ENCODE measurements at places on chromosomes 5 and 9.

DNA sequence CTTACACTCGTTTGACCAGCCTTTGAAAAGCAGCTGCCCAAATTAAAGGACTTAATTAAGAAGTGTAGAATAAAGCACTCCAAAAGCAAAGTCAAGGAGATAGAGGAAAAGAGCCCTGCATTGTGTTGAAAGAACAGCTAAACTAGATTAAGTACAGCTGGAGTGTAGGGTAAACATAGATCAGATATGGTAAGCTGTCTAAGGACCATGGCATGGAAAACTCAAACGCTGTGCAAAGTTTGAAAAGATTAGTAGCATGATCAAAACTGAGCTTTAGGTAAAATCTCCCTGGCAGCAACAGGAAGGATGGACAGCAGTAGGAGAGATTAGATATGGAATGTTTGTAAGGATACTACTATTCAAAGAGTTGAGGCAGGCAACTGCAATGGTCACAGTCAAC, 55.4 kb downstream of the BNC2 start:
- no peak for DNase-seq

DNA sequence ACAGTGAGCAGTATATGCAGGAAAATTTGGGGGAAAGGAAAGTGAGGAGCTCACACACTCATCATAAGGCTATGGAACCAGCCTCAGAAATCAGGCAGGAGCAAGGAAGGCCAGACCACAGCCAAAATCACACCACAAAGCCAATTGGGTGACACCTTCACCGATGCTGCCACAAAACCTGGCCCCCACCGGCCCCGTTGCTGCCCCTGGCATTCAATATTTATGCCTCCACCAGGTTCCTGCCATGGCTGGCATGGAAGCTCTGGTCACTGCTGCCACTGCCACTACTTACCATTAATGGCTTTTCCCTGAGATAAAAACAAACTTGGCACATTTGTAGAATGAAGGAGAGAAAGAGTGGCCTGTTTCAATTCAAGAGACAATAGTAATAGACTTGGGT, 28.7 kb upstream of the RARS1 start:
- no peak for DNase-seq

DNA sequence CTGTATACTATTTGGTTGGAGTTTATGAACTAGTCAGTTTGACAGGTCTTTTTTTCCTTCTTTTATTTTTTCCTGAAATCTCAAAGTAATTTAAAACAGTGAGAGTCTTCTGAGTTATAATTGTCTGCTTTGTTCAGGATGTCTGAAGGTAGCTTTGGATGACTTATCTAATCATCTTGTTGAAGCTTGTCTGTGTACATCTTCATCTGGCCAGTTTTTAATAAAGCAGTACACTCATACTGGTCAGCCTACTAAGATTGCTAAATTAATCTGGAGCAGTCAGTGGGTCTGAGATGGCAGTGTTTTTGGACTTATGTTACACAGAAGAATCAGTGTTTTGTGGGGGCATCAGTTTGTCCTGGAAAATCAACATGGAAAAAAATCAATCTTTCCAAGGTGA, 482.4 kb downstream of the CDH10 start:
- DNase-seq: no peak

- DNase-seq: peak; percentile 15
These were observed 61.5 kb upstream of the RNF130 start for GRCh38 chr5:180133060-180133459.

- peak; percentile 24 for DNase-seq
These were observed 75.7 kb upstream of the GLIS3 start for GRCh38 chr9:4375424-4376200.

DNA sequence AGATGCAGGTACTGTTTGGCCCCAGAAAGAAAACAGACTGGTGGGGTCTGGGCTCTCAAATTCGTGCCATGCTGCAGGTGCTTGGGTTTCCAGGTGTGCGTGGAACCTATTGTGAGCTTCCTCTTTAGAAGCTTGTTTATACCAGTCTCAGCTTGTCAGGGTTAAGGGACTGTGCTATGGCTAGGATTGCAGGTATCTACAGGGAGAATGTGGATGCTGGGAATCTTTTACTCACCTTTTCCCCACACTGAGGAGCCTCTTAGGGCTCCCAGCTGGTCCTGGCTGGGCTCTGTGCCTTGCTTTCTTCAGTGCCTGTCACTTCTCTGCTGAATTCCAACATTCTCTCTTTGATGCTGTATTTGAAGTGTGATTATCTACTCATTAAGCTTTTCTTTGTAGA, 111.8 kb downstream of the WDR70 start:
- DNase-seq: no peak

DNA sequence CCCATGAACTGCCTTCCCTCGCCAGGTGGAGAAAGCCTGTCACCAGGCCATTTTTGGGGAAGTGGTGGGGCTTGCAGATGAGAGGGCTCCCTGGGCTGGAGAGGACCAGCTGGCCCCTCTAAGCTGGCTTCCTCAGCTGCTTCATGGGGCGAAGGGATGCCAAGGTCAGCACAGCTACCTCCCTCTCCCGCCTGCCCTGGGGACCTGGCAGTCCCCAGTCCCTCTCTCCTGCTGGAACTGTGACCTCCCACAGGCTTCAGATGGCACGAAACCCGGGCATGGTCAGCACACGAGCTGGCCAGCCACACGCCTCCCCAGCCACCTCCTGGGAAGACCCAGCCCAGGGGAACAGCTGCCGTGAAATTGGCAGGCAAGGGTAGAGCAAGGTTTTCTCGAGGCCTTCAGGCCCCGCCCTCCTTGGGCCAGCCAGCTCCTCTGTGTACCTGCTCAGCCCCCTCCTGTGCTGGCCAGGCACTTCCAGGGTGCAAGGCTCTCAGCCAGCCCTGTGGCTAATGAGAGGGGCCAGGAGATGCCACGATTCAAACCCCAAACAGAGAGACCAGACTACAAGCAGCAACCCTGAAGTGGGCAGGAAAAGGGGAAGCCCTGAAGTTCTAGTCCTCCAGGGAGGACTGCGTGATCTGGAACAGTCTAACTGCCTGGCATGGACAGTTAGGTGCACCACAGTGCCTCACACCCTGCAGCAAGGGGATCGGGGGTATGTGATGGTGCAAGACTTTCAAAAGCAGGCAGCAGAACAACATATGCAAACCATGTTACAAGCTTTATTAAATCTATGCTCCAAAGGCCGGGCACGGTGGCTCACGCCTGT, 12.9 kb downstream of the PLPP7 start:
- DNase-seq: no peak

- DNase-seq: peak; percentile 8
These were observed 61.1 kb upstream of the IL6ST start for GRCh38 chr5:56055859-56056258.

DNA sequence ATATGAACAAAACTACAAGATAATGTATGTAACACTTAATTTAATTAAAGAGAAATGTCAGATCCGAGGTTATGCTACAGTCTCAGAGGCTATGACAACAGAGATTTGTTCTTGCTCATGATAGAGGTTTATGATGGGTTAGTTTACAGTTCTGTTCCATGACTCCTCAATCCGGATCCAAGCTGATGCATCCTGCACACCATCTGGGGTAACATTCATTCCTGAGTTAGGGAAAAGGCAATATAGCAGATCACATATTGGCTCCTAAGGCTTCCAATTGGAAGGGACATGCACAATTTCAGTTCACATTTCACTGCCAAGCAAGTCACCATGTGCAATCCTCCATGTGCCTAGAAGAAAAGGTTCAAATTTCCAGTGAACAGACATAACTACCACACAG, 40.4 kb downstream of the ABLIM3 start:
- no peak for DNase-seq

DNA sequence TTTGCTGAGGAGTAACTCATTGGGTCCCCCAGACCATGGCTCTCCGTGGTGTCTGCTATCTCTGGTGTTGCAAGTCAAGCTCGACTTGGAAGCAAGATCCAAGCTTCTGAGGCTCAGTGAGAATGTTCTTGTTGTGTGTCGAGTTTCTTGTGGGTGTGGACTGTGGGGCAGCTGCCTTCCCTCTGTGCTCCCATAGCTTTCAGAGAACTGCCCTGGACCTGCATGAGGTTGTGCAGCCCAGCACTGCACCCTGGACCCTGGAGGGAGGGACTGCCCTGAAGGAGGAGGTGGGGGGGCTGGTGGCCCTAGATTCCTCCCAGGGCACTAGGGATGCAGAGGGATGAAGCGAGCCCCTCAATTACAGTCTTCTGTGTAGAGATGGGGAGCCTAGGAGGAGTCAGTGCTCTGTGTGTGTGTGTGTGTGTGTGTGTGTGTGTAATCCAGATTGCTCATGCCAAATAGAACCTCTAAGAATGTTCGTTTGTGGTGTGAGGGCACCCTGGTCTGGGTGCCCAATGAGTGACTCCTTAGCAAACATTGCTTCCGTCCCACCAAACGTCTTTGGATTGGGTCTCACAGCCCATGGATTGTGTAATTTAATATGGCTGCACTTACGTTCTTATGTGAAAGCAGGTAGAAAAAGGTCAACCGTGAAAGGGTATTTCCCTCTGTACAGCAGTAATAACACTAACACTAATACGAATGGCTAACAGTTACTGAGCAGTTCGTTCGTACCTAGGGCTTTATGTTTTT, 143.3 kb upstream of the LMX1B start:
- DNase-seq: no peak

DNA sequence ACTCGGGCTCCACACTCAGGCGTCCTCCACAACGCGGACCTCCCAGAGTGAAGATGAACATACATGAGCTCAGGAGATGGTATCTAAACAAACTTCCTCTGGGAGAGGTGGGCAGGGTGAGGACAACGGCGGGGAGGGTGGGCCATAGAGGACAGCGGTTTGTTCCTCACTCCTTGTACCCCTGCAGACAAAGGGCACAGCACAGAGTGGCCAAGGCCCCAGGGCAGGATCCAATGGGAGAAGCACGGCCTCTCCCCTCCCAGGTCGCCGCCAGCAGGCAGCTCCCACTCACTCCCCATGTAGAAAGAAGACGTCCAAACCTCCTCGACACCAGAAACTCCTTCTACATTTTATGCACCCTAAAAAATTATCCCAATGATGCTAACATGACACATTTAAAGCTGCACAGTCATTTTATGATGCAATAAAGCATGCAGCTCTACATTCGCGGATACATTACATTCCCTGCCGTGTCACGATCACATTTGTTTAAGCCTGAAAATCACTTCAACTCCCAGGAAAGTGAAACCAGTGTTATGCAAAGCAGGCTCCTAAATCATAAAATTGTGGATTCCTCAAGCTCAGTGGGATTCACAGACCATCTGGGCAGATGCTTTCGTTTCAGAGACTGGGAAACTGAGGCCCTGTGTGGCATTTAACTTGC, 87.5 kb upstream of the SARDH start:
- no peak for DNase-seq

- DNase-seq: no peak
These were observed 15.8 kb downstream of the PSMB7 start for GRCh38 chr9:124399323-124399967.

DNA sequence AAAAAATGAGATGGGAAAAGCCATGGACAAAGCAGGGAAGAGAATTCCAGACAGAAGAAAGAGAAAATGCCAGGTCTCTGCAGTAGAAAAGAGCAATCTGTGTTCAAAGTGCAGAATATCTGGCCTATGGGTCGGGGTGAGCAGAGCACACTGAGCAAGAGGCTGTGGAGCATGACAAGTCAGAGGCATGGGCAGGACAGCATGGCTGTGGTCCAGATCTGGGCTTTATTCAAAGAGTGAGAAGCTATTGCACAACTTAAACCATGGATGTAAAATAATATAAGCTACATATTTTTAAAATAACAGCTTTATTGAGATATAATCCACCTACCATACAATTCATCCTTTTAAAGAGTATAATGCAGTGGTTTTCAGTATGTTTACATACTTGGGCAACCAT, 133.1 kb upstream of the SPDL1 start:
- no peak for DNase-seq

GRCh38 chr5:173823721-173824567, 64.2 kb upstream of the CPEB4 start:
- DNase-seq: no peak

DNA sequence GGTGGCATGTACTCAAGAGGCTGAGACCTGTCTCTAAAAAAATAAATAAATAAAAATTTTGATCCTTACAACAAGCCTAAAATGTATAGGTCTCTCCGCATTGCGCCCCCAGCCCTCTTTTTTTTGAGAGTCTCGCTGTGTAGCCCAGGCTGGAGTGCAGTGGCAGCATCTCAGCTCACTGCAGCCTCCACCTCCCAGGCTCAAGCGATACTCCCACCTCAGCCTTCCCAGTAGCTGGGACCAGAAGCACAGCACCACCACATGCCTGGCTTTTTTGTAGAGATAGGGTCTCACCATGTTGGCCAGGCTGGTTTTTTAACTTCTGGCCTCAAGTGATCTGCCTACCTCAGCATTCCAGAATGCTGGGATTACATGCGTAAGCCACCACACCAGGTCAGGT, 2.2 kb upstream of the GARIN3 start:
- no peak for DNase-seq

- DNase-seq: peak; percentile 38
These were observed 7.3 kb upstream of the FOXB2 start for GRCh38 chr9:77011973-77012821.

DNA sequence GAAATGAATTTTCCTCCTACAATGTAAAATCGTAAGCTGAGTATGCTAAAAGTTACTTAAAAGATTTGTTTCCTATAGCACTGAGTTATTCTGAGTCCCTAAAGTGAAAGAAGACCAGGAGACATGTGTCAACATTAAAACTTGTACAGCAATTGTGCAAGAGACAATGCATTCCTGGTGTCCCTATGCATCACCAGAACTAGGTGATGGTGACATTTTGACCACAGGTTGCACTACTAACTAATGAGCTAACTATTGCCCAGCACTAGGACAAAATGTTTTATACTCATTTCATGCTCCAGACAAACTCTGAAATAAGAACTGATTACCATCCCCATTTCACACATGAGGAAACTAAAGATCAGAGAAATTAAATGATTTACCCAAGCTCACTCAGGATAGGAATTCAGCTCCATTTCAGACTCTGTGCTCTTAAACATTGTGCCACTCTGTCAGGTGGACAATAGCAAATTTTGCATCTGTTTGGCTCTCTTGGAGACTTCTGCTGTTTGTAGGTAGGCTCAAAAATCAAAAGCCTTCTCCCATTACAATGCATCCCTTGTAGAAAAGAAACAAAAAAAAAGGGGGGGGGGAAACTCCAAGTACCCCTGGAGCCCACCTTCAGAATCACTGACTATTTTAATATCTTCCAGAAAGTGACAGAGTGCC, 269.2 kb downstream of the ACTL7B start:
- no peak for DNase-seq

DNA sequence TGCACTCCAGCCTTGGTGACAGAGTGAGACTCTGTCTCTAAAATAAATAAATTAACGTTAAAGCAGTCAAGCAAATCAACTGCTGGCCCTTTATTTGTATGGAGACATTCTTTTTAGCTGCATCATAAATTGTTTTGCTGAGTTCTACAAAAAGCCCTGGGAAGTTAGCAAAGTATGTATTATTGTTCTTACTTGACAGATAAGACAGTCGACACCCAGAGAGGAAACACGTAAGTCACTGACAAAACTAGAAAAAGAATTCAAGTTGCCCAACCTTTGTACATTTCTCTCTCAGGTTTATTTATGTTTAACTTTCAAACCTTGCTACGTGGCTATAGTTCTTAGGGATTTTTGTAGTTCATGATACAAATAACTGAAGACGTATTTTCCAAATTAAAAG, 40.4 kb upstream of the MACIR start:
- no peak for DNase-seq

Data from naive thymus-derived CD4-positive, alpha-beta T cell (primary cell).